ENCODE measurements at places on chromosomes 2 and 18. TPM values are rescaled to one million over a fixed set of nuclear protein-coding genes. Genes with fewer than 3 reads are reported as not detected.

The HAUS1 gene
- total RNA-seq = 237 TPM

The CELF4 gene
- total RNA-seq = not detected

The HDAC4 gene
- 7.7 TPM for total RNA-seq

The ATP6V1B1 gene
- total RNA-seq = not detected

The NDUFAF7 gene
- 29.3 TPM for total RNA-seq

The PDE11A gene
- 2.6 TPM for total RNA-seq

The CRYGD gene
- not detected for total RNA-seq

The SMPD4 gene
- 52.7 TPM for total RNA-seq

The ZNF514 gene
- total RNA-seq = 19.3 TPM

The UXS1 gene
- total RNA-seq = 20.1 TPM

The FBXO41 gene
- total RNA-seq = 11.1 TPM

The SERPINB12 gene
- not detected for total RNA-seq

The MYCN gene
- total RNA-seq = not detected

The HJURP gene
- 38.5 TPM for total RNA-seq

The C2orf78 gene
- 0.07 TPM for total RNA-seq

The SNED1 gene
- 0.07 TPM for total RNA-seq

The TCF7L1 gene
- total RNA-seq = 0.44 TPM

The COL4A4 gene
- 2.3 TPM for total RNA-seq

The WNT6 gene
- total RNA-seq = 0.14 TPM

The FHOD3 gene
- not detected for total RNA-seq

The SRD5A2 gene
- total RNA-seq = not detected

The CHAC2 gene
- total RNA-seq = 15.7 TPM

The CACNB4 gene
- 0.12 TPM for total RNA-seq

The APCDD1 gene
- total RNA-seq = not detected

The IWS1 gene
- 51.9 TPM for total RNA-seq

The LAMA3 gene
- 0.43 TPM for total RNA-seq

The SLC30A3 gene
- 2.6 TPM for total RNA-seq

The GIGYF2 gene
- total RNA-seq = 26.7 TPM

The SLC4A5 gene
- not detected for total RNA-seq

The REEP1 gene
- total RNA-seq = 1.1 TPM

The CTAGE1 gene
- total RNA-seq = not detected

The SCN7A gene
- total RNA-seq = not detected

The NMUR1 gene
- not detected for total RNA-seq

The CCBE1 gene
- not detected for total RNA-seq
